ENCODE measurements at places on chromosomes 6 and 20. TPM values are rescaled to one million over a fixed set of nuclear protein-coding genes. Genes with fewer than 3 reads are reported as not detected.

The PTP4A1 gene
- 73.0 TPM for total RNA-seq

The SLC32A1 gene
- total RNA-seq, result not detected

The PAK1IP1 gene
- total RNA-seq, result 11.2 TPM

- no peak for DNase-seq
Measured at GRCh38 chr6:130306377-130306776, 59.4 kb upstream of the TMEM200A start.

Measured in dermis blood vessel endothelial cell (primary cell).